ENCODE measurements at places on chromosomes 5 and 9.

GRCh38 chr5:151643388-151643787, 43.3 kb downstream of the SPARC start:
- no peak for DNase-seq

GRCh38 chr5:10331341-10331796, 22.1 kb upstream of the MARCHF6 start:
- DNase-seq: no peak

- no peak for DNase-seq
These were observed 577 bp upstream of the CCDC112 start for GRCh38 chr5:115297031-115297430.

- no peak for DNase-seq
These were observed 67.3 kb downstream of the GALNT12 start for GRCh38 chr9:98874721-98875255.

DNA sequence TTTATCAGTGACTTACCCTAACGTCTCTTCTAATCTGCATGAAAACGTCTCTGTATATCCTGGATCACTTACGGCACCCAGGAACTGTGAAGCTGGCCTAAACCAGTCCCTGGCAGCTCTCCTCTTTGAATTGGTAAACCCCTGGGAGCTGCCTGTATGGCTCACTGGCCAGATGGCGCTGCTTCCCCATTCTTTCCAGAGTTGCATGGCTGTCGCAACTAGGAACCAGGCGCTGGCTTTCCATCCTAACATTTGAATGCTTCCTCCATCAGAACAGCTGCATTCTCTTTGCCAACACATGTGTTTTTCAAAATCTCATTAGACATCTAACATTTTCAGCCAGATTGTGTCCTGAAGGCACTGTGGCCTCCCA, 8.0 kb upstream of the PCA3 start:
- no peak for DNase-seq

DNA sequence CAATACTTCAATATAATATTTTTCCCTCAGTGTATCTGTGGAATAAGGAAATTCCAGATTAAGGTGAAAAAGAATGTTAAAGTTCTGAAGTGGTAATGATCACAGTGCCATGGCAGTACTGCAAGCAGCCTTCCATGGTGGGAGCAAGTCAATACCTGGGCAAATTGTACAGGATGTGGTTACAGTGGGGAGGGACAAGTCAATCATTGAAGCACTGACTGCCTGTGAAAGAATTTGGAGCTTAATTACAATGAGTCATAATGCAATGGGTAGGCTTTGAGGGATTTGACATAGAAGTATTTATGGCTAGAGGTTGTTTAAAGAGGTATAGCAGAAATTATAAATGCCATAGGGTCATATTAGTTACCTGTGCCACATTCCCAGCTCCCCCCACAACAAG, 786.5 kb upstream of the ACO1 start:
- DNase-seq: no peak

DNA sequence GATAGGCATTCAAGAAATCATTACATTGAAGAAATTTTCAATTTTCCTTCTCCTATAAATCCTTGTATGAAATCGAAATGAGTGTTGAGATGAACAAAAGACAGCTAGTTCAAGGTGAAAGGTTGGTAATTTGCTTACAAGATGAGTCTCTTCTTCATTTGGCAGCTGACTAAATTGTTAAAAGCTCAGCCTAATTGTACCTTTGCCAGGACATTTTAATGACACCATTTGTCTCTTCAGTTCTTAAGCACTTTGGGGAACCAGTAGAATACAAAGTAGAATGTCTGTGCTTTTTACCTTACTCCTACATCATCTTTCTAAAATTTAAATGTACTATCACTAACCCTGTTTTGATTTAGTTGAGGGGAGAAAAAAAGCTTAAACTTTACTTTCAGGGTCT, 59.4 kb downstream of the GRAMD2B start:
- no peak for DNase-seq

Data from naive thymus-derived CD8-positive, alpha-beta T cell (primary cell).